ENCODE measurements at places on chromosomes 16 and 17.

DNA sequence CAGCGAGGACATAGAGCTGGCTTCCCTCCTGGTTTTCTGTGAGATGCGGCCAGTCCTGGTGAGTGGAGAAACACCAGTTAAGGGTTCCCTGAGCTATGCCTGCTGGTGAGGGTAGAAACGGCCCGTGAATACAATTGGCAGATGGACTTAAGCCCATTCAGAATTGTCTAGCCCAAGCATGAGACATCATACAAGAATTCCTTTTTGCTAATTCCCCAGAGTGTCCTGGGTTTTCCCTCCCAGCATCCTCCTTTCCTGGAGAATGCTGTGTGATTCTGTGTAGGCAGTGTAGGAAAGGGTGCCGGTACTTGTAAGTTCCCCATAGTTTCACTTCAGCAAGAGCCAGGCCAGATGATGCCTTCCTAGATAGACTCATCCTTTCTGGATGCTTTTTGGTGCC is 65.1 kb downstream of the SDR42E1 start:
- no peak for DNase-seq

GRCh38 chr16:81293909-81294802 is 20.6 kb upstream of the GAN start:
- no peak for DNase-seq

DNA sequence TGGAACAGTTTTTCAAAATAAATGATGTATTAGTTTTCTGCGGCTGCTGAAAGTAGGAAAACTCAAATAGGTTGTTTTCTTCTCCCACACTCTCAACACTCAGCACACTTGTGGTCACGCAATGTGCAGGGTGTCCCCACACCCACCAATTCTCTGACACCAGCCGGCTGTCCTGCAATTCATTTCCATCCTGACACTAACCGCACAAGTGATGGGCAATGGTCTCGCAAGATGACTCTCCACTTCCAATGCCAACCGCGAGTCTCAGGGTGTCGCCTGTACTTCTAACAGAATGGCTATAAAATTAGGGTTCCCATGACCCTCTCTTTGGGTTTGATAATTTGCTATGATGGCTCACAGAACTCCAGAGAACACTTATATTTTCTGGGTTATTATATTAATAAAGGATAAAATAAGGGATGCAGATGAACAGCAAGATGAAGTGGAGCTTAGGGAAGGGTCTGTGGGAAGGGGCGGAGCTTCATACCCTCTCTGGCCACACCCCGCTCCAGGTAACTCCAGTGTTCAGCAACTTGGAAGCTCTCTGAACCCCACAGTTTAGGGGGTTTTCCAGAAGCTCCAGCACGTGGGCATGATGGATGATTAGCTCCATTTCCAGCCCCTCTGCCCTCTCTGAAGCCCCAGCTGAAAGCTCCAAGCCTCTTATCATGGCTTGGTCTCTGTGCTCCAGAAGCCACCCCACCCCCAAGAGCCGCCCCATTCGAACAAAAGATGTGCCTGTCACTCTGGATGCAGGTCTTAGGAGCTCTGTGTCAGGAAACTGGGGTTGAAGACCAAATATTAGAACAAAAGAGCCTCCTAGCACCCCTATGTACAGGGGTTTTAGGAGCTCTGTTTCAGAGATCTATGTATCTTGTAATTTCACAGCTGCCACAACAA is 19.8 kb downstream of the TAF1C start:
- no peak for DNase-seq

- DNase-seq, result no peak
These were observed 41.9 kb downstream of the ZFHX3 start for GRCh38 chr16:73006026-73006425.

GRCh38 chr17:60557805-60558204 is 31.8 kb upstream of the APPBP2 start:
- DNase-seq, result no peak

DNA sequence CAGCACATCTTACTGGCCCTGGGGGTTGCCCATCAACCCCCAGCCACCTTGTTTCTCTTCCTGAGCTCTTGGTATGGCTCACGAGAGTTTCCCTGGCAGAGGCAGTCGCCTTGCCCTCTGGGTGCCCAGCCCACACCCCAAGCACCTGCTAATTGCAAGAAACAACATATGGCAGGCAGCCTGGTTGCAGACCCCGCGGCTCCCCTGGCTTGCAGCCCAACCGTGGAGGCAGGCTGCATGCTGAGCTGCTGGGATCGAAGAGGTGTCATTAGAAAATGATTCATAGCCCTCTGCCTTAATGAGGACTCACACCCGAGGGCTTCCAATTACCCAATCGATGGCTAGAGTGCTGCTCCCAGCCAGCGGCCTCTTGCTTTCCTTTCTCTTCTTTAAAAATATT is 115.7 kb downstream of the TMEM114 start:
- no peak for DNase-seq
